ENCODE measurements at places on chromosomes 2 and 18.

- no peak for DNase-seq
These were observed 177.1 kb downstream of the IRS1 start for GRCh38 chr2:226622484-226622883.

DNA sequence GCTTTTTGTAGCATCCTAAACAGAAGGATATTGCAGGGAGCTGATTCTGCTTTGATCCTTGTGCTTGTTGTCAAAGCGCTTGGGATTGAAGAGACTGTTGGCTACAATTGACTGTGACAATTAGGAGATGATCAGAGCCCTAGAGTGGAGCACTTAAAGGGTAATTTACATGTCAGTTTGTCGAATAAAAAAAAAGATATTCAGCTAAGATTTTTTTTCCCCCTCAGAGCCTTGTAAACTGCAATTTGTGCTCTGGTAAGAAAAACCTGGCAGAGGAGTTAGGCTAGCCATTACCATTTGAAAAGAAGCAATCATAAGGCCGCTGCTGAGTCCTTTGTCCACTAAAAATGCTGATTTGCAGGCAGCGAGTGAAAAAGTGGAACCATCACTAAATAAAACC, 47.8 kb upstream of the ZEB2 start:
- peak; percentile 28 for DNase-seq

DNA sequence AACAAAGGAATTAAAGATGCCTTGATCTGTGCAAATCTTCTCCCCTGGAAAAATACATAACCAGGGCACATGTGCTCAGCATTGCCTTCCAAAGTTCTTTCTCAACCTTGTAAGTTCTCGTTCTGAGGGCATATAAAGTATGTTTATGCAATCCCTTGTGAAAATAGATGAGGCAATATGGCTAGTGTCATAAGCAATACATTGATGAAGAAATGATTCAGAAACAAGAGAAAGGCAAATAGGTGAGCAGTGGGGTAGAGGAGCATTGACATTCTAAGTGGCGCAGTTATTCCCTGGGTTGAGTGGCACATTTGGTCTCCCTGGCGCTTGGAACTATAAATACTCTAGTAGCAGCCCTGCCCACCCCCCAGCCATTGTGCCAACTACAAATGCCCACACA, 57.4 kb upstream of the PGAP1 start:
- no peak for DNase-seq

DNA sequence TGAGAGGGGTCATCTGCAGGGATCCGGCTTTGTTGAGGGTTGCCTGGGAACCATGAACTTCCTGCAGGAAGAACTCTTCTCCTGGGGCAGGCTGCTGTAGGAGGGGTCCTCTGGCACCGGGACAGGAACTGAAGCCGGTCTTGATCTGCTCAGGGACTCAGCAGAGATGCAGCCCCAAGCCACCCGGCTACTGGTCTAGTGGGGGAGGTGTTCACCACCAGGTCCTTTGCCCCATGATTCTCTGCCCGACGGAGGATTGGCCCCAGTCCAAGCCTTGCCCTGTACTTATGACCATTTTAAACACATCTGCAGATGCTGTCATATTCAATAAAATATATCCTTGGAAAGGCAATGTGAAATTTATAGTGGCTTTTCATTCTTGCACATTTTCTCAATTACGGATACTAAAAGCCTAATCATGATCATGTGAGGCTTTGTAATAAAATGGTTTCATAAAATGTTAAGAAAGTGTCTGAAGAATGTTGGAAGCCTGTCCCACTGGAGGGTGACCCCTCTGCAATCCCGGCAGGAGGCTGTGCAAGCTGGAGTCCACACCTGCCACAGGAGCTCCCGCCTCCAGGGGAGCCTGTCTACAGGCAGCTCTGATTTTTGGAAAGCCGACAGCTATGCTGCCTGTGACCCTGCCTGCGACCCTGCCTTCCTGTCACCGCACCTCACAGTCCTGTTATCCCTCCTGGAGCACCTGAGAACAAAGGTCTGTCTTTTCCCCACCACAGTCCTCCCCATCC, 98.8 kb upstream of the TAF1B start:
- no peak for DNase-seq
